ENCODE measurements at places on chromosomes 11 and 22.

- DNase-seq = no peak
Observed at GRCh38 chr22:42067671-42068251, 2.9 kb downstream of the NAGA start.

DNA sequence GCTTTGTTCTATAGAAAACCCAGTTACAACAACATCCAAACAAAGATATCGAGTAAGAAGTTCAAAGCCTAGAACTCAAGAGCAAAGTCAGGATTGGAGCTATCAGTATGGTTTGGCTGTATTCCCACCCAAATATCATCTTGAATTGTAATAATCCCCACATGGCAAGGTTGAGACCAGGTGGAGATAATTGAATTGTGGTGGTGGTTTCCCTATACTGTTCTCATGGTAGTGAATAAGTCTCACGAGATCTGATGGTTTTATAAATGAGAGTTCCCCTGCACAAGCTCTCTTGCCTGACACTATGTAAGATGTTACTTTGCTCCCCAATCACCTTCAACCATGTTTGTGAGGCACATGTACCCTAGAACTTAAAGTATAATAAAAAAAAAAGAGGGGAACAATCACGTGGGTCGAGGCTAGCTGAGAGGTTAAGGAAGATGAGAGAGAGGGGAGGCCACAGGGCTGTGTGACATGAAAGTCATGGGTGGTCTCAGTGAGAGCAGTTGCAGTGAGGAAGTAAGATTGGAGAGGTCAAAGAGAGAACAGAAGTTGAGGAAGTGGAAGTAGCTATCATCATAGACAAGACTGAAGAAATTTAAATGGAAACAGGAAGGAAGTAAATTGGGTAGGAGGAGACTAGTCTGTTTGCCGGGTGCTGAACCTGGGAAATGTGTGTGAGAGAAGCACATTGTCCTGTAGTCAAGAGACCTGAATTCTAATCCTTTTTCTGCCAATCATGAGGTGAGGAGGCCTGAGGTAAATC, 80.1 kb upstream of the CD44 start:
- DNase-seq = no peak

DNA sequence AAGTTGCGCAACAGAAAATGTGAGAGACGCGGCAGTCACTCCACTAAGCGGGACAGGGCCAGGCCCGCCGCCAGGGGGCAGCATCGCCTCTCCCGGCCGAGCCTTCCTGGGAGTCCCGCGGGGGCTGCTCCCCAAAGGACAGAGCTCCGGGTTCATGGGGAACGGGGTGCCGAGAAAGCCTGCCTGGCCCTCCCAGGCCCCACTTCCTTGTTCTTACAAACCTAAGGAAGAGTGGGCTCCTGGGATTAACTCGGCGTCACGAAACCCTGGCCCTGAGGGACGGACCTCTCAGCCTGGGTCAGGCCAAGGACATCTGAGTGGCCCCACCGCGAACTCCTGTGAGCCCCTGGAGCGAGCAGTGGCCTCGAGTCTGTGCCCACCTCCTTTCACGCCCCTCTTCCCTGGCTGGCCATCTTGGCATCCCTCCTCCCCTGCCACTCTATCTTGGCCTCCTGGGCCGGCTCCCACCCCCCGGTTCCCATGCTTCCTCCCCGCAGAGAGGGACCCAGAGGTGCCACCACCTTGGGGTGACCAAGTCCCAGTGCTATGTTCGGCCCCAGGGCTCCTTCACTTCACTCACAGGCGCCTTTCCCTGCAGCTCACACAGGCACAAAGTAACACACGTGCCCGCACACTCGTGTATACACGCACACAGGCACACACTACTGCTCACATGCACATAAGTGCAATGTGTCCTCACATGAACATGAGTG, 99.9 kb upstream of the FGF3 start:
- peak; percentile 50 for DNase-seq

GRCh38 chr22:49664891-49665290, 162.8 kb downstream of the BRD1 start:
- DNase-seq = no peak

GRCh38 chr11:84255483-84255882, 969.3 kb upstream of the CCDC90B start:
- no peak for DNase-seq

DNA sequence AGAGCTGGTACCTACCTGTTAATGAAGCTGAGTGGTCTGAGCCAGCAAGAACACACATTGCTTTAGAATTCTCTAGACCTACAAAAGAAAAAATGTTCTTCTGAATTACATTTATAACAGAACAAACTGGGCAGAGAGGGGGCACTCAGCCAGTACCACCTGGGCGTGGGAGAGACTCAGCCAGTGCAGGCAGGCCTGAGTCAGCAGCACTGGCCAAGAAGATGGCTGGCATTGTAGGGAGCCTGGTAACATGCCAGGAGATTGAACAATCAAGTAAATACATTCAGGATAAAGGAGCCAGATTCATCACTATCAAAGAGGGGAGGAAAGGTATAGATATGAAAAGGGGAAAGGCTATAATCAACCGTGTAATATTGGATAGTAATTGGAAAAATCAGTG, 19.9 kb downstream of the SERGEF start:
- DNase-seq = no peak

DNA sequence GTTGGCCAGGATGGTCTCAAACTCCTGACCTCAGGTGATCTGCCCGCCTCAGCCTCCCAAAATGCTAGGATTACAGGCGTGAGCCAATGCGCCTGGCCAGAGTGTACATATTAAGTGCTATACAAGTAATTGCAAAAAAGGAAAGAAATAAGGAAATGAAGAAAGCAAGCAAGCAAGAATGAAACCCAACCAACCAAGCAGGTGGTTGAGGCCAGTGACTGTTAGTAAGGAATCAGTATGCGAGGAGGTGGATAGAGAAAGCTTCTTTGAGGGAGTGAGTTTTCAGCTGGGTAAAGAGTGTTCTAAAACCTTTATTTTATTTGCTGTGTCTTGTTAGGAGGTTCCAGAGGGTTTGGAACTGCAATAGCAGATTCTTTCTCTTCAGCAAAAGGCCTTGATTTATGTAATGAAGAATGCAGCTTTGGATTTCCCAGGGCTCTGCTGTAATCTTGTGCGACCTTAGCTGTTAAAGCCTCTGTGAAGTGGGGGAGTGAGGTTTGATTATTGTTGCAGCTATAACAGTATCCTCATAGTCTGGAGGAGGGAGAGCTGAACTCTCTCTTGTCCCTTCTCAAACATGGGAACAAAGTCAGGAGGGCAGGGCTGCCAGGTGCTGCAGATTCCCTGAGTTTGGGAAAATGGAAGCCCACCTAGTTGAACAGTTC, 5.7 kb downstream of the AMPD3 start:
- DNase-seq = no peak

DNA sequence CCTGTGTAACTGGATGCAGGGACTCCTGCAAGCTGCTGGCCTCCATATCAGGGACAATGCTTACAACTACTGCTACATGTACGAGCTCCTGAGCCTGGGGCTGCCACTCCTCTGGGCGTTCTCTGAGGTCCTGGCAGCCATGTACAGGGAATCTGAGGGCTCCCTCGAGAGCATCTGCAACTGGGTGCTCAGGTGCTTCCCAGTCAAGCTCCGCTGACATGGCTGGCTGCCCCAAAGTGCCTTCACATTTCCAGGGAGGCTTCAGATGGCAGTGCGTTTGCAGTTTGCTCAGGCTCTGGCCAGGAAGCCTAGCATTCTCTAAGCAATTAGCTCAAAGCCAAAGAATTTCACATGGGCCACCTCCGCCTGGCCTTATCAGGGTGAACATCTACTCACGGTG, 117.4 kb upstream of the PARVA start:
- no peak for DNase-seq

GRCh38 chr11:108909921-108910320, 245.1 kb downstream of the DDX10 start:
- no peak for DNase-seq

DNA sequence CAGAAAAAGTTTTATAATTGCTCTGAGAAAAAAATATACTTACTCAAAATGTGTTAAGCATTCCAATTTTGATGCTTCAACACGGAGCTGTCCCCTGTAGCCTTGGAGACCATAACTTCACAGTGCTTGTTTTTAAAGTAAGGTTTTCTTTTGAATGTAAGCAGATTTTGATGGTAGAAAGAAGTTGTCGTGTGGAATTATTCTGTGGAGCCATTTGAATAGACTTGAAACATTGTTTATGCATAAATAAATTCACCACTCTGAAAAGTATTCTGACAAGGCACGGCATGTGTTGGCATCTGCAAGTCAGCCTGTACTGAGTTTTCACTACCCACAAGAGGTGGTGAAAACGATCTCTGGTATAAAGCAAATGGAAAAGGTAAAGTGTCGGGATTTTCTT, 115.5 kb downstream of the UVRAG start:
- no peak for DNase-seq

- no peak for DNase-seq
Observed at GRCh38 chr11:75858613-75859012, 43.6 kb downstream of the UVRAG start.

GRCh38 chr11:69174841-69175240, 19.1 kb downstream of the SMIM38 start:
- DNase-seq = no peak

GRCh38 chr11:69213316-69213715, 57.6 kb downstream of the SMIM38 start:
- no peak for DNase-seq

DNA sequence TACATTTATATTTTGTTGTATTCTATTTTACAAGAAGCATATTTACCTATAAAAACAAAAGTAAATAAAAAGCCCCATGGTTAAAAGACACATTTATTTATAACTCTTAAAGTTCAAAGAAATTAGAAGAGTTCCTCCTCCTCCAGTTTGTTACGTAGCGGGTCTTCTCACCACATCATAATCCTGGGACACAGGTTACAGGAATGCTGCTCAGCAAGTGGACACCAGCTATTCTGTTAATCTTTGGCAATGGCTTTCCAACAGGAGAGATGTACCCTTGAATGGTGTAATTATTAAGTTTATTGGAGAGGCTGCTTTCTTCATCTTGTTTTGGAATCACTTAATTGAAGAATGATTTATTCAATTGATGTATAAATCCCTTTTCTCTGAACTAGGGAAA, 19.6 kb upstream of the CAT start:
- DNase-seq = no peak

- DNase-seq = no peak
Observed at GRCh38 chr11:126167488-126167887, 44.0 kb downstream of the RPUSD4 start.

DNA sequence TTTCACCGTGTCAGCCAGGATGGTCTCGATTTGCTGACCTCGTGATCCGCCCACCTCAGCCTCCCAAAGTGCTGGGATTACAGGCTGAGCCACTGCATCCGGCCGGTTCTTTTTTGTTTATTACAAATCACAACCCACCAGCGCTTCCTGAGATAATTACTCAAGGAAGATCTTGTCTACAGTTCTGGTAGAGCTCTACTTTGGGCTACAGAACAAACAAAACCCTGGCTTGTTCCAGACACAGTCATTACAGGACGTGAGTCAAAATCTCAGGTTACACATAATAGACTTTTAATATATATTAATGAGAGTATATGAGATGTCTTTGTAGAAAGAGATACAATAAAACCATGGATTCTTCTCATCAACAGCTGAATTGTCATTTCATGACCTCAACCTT, 42.8 kb upstream of the NUP50 start:
- DNase-seq = no peak

GRCh38 chr11:36164506-36165250, 124.5 kb downstream of the COMMD9 start:
- no peak for DNase-seq

DNA sequence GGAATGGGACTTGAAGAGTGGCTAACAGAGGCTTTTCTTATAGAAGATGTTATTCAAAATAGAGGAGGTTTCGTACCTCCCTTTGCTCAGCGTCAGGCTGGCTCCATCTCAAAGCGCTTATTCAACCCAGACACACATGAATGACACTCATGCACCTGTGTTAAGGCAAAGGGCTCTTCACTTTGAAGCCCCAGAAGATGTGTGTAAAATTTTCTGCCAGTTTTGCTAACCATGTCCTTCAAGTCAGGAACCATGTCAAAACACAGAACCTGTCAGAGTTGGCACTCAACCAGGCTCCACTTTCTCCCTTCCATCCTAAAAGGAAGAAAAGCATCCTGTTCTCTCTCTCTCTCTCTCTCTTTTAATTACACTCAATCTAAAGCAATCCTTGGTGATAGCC, 352.8 kb upstream of the NARS2 start:
- no peak for DNase-seq

GRCh38 chr22:47372111-47372581, 609.7 kb downstream of the TBC1D22A start:
- DNase-seq = no peak

DNA sequence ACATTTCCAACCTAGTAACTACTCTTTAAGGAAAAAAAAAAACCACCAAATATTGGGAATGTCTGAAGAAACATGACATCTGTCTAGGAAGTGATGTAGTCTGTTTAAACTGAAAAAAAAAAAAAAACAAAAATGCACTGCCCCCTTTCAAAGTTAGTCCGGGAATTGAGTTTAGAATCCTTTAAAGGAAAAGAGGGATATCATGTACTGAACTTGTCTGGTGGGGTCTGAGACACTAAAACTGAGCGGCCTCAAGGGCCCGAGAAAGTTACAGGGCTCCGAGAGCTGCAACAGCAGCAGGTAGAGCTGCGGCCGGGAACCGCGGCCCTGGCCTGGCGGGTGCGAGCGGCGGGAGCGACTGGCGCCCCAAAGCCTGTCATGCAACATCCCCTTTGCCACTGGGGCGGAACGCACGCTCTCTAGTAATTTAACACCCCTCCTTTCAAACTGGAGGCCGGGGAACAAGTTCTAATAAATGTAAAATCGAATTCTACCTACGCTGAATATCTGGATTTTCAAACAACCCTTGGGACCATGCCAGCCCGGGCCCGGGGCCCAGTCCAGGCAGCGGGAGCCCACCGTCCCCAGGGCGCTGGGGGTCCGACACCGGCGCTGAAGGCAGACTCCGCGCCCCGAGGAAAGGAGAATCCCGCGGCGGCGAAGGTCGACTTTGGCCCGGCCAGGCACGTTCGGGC, 736 bp downstream of the RDX start:
- DNase-seq = peak; percentile 53

DNA sequence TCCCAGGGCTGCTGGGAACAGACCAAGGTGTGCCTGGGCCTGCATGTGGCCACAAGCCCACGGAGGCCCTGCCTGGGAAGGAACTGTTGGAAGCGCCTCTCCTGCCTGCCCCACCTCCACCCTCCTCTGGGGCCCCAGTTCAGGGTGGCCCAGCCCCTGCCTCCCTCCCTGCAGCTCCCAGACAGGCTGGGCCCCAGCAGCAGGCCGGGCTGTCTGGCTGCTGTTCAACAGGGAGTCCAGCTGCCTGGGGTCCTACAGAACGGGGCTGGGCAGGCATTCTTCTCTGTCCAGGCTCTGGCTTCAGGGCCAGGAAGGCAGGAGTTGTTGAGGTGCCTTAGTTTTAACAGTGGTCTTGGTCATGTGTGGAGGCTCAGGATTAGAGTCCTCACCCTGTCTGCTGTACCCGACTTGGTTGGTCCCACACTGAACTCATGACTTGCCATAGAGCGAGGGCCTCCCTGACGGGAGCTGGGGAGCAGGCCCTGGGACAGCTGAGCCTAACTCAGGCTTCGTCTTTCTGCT, 11.8 kb downstream of the PRDM11 start:
- DNase-seq = no peak

- DNase-seq = no peak
Observed at GRCh38 chr22:17896586-17896985, 122.3 kb upstream of the BID start.
